Liver (tissue), 10 donors: ENCODE measurements at places on chromosomes 11 and 22.

GRCh38 chr11:8691601-8692000 lies 9.0 kb downstream of the RPL27A start:
- DNase-seq, result no peak

DNA sequence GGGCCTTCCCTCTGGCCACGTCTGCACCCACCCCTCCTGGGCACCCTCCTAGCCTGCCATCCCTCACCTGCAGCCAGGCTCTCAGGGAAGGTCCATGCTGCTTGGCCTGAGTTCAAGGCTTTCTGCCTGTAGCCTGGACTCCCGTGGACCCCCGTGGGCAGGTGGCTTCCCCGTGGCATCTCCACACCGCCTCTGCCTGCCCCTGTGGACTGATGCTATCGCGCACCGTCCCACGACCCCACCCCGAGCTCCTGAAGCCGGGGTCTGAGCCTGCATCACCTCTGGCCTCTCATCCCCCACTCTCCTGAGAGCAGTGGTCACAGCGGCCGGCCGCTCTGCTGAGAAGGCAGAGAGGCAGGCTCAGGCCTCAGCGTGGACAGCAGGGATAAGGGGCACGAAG lies 4.5 kb downstream of the IFITM5 start:
- no peak for DNase-seq

DNA sequence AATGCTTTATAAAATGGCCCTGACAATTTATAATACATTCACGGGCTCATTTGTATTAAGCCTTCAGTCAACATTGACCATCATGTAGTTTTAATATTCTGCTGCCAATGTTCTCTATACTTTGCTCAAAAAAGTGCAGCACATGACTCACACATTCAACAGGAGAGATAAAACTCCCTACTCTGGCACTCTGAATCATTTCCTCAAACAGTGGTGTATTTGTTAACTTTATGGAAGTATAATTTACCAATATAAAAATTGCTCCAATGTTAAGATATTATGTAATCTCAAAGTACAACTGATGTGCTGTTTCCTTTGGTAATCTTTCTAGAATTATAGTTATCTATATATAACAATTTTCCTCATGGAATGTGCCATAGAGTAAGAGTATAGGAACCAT lies 39.9 kb downstream of the MAML2 start:
- no peak for DNase-seq

GRCh38 chr11:68684385-68685356 lies at the start of gene GAL:
GAL (plus strand) TSS chr11:68684544; CDS start chr11:68684924, 380 bp downstream.
- no peak for DNase-seq

DNA sequence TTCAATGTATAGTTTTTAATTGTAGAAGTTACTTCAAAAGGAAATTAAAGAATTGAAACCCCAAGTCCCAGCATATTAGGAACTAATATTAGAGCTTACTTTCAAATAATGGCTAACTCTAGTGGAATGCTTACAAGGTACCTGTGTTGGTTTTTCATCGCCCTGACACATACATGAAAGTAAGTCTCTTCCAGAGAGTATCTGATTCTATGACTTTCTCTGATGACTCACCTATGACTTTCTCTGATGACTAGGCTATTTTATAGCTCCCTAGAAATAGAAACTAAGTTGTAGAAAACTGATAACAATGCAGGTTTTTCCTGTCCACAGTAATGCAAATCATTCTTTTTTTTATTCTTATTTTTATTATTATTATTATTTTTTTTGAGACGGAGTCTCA lies 33.6 kb upstream of the MMP7 start:
- no peak for DNase-seq

GRCh38 chr22:46041642-46042041 lies 64.7 kb upstream of the WNT7B start:
- no peak for DNase-seq
